ENCODE measurements at places on chromosomes 12 and 14. TPM values are rescaled to one million over a fixed set of nuclear protein-coding genes. Genes with fewer than 3 reads are reported as not detected.
A peak's percentile ranks its signal among the peaks of the same experiment; 100 is the strongest.

DNA sequence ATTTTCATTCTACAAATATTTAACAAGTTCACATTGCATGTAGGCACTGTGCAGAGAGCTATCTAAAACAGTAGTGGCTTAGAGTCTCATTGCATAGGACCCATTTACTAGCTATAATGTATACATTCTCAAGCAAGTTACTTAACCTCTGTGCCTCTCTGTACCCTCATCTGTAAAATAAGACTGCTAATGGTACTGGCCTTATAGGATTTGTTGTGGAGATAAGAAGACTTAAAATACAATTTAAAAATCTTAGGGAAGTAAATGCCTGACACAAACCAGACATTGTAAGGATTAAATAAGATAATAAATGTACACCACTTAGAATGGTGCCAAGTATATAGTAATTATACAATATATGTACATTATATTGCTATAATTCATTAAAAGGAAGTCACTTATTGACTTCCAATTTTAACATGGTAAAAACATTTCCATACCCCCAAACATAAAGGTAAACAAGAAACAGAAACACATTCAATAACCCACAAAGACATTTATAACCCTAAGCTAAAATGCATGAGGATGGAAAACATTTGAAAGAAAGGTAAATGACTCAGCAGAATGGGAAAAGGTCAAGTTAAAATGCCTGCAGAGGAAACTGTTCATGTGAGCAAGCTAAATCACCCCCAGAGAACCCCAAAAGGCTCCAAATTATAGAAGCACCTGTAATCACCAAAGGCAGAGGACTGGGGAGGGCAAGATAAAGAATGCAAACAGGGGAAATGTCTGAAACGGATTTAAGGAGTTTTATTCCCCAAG lies 30.8 kb downstream of the RPS6KA5 start:
- H3K27ac ChIP-seq, result no peak overlapping the region
- no peaks in the 10 kb centered on the region for H3K4me1 ChIP-seq
- no peak overlapping the region for H3K4me3 ChIP-seq

GRCh38 chr12:31574803-31575575 lies 15.9 kb downstream of the DENND5B start:
- H3K36me3 ChIP-seq, result no peaks in the 10 kb centered on the region
- H3K4me1 ChIP-seq, result peaks cover 16% of the 10 kb centered on the region
- H3K27ac ChIP-seq, result no peak overlapping the region
- no peak for DNase-seq
- no peaks in the 10 kb centered on the region for H3K27me3 ChIP-seq
- no peak overlapping the region for H3K4me3 ChIP-seq

DNA sequence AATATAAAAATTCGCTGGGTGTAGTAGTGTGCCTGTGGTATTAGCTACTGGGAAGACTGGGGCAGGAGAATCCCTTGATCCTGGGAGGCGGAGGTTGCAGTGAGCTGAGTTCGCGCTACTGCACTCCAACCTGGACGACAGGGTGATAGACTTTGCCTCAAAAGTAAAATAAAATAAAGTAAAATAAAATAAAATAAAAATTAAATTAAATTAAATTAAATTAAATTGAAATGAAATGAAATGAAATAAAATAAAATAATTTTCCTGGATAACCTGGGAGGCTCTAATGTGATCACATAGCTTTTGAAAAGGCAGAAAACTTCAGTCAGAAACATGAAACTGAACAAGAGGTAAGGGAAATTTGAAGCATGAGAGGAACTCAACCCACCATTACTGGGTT lies 818.4 kb upstream of the ATXN7L3B start:
- no peaks in the 10 kb centered on the region for H3K36me3 ChIP-seq
- no peak overlapping the region for H3K27ac ChIP-seq
- no peak for DNase-seq

GRCh38 chr14:34336501-34336900 lies 125.5 kb downstream of the SPTSSA start:
- peaks cover 9% of the 10 kb centered on the region for H3K4me1 ChIP-seq
- no peaks in the 10 kb centered on the region for H3K36me3 ChIP-seq
- no peak for DNase-seq
- no peak overlapping the region for H3K4me3 ChIP-seq

DNA sequence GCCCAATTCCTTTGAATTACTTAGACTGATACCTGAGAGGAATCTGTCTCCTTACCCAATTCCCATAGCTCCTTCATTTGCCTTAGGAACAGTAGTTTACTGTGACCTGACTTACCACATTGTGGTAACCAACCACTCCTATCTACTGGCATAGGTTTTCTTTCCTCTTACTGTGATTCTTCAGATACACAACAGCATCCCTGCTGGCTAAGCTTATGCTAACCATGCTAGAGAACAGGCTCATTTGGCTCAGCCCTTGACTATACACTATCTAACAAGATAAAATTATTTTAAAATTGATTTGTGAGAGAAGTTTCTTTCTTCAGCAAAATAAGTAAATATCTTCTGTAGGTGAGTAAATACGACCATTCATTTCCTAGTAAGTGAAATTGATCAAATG lies 320.4 kb upstream of the DDHD1 start:
- H3K27me3 ChIP-seq, result no peaks in the 10 kb centered on the region
- H3K4me1 ChIP-seq, result no peaks in the 10 kb centered on the region
- no peaks in the 10 kb centered on the region for H3K36me3 ChIP-seq

DNA sequence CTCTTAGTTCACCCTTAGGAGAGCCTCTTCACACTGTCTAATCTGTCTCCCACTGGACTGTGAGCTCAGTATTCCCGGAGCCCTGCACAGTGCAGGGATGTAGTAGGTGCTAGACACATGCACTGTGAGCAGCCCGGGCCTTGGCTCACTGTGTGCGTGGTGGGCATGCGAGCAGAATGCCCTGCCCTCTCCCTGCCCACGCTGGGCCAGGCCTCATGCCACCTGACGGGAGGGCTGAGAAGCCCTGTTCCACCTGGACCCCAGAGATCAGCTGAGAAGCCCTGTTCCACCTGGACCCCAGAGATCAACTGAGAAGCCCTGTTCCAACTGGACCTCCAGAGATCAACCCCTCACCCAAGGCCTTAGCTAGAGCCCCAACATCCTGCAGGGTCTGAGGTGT lies 10.9 kb downstream of the RPS6KL1 start:
- no peaks in the 10 kb centered on the region for H3K36me3 ChIP-seq
- H3K27ac ChIP-seq, result no peak overlapping the region
- no peaks in the 10 kb centered on the region for H3K4me1 ChIP-seq
- no peak overlapping the region for H3K4me3 ChIP-seq
- no peaks in the 10 kb centered on the region for H3K27me3 ChIP-seq

DNA sequence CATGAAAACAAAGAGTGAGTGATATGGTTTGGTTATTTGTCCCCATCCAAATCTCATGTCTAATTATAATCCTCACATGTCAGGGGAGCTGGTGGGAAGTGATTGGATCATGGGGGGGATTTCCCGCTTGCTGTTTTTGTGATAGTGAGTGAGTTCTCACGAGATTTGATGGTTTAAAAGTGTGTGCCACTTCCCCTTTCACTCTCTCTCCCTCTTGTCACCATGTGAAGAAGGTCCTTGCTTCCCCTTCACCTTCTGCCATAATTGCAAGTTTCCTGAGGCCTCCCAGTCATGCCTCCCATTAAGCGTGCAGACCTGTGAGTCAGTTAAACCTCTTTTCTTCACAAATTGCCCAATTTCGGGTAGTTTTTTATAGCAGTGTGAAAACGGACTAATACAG lies 2.1 kb upstream of the ATXN7L3B start:
- H3K36me3 ChIP-seq, result no peaks in the 10 kb centered on the region
- H3K4me1 ChIP-seq, result peaks cover 22% of the 10 kb centered on the region
- no peaks in the 10 kb centered on the region for H3K27me3 ChIP-seq
- no peak for DNase-seq
- no peak overlapping the region for H3K27ac ChIP-seq

DNA sequence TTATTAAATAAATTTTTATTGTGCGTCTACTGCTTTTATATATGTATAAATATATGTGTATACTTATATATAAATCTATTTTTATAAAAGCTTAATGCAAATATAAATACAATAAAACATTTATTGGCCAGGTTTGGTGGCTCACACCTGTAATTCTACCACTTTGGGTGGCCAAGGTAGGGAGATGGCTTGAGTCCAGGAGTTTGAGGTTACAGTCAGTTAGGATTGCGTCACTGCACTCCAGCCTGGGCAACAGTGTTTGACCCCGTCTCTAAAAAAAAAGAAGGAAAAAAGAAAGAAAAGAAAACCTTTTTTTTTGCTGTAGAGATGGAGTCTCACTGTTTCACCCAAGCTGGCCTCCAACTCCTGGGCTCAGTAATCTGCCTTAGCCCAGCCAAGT lies 20.9 kb downstream of the ACTR6 start:
- H3K4me3 ChIP-seq, result no peak overlapping the region
- no peak for DNase-seq
- H3K4me1 ChIP-seq, result no peaks in the 10 kb centered on the region

DNA sequence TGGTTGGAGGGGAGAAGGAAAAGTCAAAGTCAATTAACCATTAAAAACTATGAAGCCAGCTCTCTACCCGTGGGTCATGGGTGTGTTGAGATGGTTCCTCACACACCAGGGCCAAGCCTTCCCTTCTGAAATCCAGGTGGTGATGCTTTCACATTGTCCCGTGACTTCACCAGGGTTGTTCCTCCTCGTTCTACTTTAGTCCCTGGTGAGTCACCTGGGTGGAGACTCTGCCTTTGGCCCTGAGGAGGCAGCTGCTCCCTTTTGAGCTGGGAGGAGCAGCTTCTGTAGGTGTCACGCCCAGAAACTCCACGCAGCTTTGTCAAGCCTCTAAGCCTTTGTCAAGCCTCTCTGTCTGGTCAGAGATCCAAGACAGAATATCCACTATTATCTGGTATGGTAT lies 348.3 kb downstream of the BMP4 start:
- H3K4me1 ChIP-seq, result peaks cover 7% of the 10 kb centered on the region
- DNase-seq, result peak; percentile 2
- no peak overlapping the region for H3K4me3 ChIP-seq
- H3K27me3 ChIP-seq, result no peaks in the 10 kb centered on the region

DNA sequence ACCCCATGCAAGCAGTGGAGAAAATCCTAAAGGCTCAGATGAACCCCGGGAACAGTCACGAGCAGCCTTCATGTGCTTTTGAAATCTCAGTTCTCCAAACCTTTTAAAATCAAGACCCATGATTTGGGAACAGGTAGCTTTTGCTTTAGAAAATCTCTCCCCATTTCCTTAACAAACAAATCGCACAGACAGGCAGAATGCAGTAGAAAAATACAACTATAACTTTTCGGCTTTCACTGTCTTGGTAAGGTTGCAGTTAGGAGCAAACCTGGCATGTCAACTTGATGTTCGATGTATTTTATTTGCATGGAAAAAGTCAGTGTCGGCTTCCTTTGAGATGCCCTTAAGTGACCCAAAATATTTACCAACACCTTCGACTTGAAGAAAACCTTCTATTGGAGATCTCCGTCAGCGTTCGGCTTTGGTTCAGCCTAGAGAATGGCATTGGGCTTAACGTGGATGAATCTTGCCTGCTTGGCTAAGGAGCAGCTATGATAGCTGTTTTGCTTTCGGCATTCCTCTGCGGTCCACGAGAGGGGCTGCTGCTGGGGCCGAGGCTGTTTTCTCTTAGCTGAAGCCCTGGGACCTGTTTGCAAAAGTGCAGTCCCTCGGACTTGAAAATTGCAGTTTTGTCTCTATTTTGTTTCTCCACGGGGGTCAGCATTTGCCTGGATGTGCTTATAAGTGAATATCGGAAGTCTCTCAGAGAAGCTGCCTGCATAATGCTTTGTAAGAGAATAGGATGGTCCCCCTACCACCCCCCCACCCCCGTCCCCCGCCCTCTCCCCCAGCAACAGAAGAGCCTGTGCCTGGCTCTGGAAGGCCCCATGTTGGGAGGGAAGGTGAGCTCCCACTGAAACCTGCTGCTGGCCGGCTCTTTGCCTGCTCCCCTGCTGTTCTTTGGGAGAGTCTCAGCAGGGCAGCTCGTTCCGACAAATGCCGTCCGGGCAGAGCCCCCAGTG lies 122.8 kb downstream of the AACS start:
- H3K27ac ChIP-seq, result no peak overlapping the region
- H3K4me1 ChIP-seq, result peaks cover 19% of the 10 kb centered on the region
- H3K4me3 ChIP-seq, result no peak overlapping the region

- peaks cover 100% of the 10 kb centered on the region for H3K4me1 ChIP-seq
- no peaks in the 10 kb centered on the region for H3K27me3 ChIP-seq
- H3K27ac ChIP-seq, result peak overlapping the region; percentile 86
- H3K4me3 ChIP-seq, result no peak overlapping the region
These were observed 8.2 kb downstream of the TESC start for GRCh38 chr12:117090816-117091711.

DNA sequence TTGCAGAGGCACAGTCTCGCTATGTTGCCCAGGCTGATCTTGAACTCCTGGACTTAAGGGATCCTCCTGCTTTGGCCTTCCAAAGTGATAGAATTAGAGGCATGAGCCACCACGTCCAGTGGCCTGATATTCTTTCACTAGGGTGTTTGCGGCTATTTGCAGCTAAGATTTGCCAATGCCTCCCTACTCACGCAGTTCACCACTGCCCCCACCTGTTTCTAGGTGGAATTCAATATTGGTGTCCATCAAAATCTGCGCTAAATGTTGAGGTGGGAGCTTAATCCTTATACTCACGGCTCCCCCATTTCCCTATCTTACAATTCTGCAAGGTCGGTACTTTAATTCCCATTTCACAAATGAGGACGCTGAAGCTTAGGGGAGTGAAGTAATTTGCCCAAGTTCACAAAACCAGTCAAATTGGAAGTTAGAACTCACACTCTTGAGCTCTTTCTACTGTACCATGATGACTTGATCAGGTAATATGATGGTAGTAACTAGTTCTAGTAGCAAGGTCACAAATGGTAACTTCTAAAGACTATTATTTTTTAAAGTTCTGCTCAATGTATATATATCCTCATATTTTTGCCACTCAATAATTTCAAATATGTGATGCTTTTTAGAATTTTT lies 22.1 kb upstream of the LRRC9 start:
- no peaks in the 10 kb centered on the region for H3K36me3 ChIP-seq
- no peaks in the 10 kb centered on the region for H3K4me1 ChIP-seq
- peak; percentile 36 for DNase-seq
- H3K4me3 ChIP-seq, result no peak overlapping the region

PLCZ1 gene
- not detected for total RNA-seq

DAO gene
- total RNA-seq, result not detected

MFAP5 gene
- total RNA-seq, result 33.0 TPM

B4GALNT1 gene
- not detected for total RNA-seq

APOF gene
- total RNA-seq, result not detected

TAS2R14 gene
- 4.9 TPM for total RNA-seq

PA2G4 gene
- total RNA-seq, result 49.4 TPM

ACAD10 gene
- total RNA-seq, result 35.3 TPM

PRB2 gene
- total RNA-seq, result not detected

ARL6IP4 gene
- total RNA-seq, result 215 TPM

C12orf54 gene
- total RNA-seq, result not detected

All from body of pancreas (tissue), 4 donors.